Lung (tissue), 17 donors: ENCODE measurements at places on chromosomes 1 and 21. TPM values are rescaled to one million over a fixed set of nuclear protein-coding genes. Genes with fewer than 3 reads are reported as not detected.
A peak's percentile ranks its signal among the peaks of the same experiment; 100 is the strongest.

DNA sequence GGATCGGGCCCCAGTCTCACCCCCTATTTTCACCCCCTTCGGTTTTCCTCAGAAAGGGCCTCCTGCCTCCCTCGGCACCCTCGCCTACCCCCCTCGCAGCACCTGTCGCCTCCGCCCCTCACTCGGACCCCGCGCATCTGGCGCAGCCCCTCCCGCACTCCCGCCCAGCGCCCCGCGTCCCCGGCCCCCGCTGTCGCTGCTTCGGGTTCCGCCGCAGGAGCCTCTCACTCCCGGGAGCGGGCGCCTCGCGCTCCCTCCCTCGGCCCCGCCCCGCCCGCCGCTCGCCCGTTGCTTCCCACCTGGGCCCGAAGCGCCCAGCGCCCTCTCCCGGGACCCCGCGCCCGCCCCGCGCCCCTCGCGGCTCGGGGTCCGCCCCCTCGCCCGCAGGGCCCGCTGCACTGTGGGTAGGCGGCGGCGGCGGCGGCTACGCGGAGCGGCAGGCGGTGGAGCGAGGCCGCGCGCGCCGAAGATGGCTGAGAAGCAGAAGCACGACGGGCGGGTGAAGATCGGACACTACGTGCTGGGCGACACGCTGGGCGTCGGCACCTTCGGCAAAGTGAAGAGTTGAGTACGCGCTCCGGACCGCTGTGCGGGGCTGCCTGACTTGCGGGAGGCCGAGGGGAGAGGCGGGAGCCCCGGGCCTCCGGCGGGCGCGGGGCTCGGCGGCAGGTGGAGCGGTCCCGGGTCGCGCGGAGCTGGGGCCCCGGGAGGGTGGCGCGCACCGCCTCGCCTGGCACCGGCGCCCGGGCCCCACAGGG, at the start of gene PRKAA2:
PRKAA2 (plus strand) TSS at position 396 of the 758 bp plus-strand sequence; CDS start at position 470, 74 bp downstream.
- peak; percentile 37 for DNase-seq
- H3K4me3 ChIP-seq = peak within 1 kb of the TSS; percentile 60
- H3K4me1 ChIP-seq = peaks cover 4% of the 10 kb centered on the region
- no peaks in the 10 kb centered on the region for H3K36me3 ChIP-seq

DNA sequence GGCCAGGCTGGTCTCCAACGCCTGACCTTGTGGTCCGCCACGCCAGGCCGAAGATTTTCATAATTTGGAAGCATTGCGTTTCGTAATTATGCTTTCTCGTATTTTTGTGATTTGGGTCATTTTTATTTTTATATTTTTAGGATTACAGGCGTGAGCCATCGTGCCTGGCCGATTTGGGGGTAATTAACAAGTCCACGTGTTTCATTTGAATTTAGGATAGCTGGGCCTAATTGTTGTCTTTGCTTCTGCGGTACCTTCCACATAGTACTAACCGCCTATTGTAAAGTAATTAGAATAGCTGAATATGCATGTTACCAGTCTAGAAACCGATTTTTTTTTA, 1.0 kb downstream of the RCC1 start:
- DNase-seq = no peak
- H3K4me3 ChIP-seq = peak overlapping the region; percentile 92
- no peaks in the 10 kb centered on the region for H3K27me3 ChIP-seq
- peaks cover 28% of the 10 kb centered on the region for H3K36me3 ChIP-seq

- H3K4me1 ChIP-seq = no peaks in the 10 kb centered on the region
- peaks cover 3% of the 10 kb centered on the region for H3K36me3 ChIP-seq
- H3K4me3 ChIP-seq = no peak overlapping the region
- no peak overlapping the region for H3K27ac ChIP-seq
- H3K27me3 ChIP-seq = no peaks in the 10 kb centered on the region
- DNase-seq = no peak
These were observed 2.3 kb upstream of the MED18 start for GRCh38 chr1:28326515-28326914.

DNA sequence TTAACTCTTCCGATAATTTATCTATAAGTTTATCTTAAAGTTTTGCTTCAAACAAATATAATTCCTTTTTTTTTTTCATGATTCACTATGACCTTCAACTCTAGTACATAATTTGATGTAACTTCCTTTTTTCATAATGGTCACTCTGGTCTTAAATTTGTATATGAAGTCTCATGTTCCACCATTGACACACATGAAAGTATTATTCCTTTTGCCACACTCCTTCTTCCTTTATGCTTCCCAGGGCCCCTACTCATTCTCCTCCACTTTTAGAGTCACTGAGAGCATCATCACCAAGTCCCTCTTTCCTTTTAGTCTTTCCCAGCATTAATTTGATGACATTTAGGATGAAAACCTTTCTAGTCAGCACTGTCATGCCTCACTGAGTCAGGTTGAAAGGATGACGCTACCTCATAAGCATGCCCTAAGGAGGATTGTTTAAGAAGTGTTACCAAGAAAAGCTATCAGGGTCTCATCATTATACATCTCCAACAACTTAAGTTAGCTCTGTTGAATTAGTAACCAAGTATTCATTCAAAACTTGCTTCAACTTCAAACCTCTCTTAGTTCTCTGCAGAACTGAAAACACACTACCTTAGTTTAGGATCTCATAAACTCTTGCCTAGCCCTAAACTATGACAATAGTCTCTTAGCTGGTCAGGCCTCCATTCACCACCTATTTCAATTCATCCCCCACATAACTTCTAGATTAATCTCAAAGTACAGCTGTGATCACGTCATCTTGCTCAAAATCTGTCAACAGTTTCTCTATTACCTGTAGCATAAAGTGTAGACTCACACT, 14.5 kb downstream of the AUNIP start:
- H3K27me3 ChIP-seq = no peaks in the 10 kb centered on the region
- no peaks in the 10 kb centered on the region for H3K36me3 ChIP-seq
- no peak for DNase-seq
- H3K27ac ChIP-seq = no peak overlapping the region

DNA sequence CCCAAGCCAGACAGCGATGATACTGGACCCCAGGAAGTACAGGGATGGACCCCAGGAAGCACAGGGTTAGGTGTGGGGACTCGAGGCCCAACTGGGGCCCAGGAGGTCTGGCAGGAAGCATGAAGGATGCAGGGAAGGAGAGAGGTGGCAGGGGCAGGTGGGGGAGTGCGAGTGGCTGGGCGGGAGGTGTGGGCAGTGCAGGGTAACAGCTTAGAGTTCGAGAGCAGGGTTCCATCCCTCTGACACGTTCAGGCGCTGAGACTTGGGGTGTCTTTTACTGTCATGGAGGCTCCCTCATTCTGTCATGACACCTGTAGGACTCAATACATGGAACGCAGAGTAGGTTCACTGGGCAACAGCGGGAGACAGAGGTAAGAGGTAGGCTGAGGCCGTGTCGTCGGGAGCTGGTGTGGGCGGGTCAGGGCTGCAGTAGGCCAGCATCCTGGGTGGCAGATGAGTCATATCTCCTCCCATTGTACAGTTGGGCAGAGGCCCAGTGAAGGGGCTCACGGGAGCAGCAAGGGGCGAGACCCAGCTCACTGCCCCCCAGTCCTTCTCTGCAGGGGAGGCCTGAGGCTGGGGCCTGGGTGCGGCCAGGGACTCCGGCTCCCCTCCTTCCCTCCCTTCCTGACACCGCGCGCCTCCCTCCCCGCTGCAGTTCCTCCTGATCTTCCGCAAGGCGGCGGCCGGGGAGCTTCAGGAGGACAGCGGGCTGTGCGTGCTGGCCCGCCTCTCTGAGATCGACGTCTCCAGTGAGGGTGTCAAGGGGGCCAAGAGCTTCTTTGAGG, 11.6 kb upstream of the CTRC start:
- H3K4me1 ChIP-seq = peaks cover 18% of the 10 kb centered on the region
- H3K27me3 ChIP-seq = no peaks in the 10 kb centered on the region
- H3K27ac ChIP-seq = no peak overlapping the region
- H3K36me3 ChIP-seq = no peaks in the 10 kb centered on the region

The SMIM12 gene
- 19.5 TPM for total RNA-seq

DNA sequence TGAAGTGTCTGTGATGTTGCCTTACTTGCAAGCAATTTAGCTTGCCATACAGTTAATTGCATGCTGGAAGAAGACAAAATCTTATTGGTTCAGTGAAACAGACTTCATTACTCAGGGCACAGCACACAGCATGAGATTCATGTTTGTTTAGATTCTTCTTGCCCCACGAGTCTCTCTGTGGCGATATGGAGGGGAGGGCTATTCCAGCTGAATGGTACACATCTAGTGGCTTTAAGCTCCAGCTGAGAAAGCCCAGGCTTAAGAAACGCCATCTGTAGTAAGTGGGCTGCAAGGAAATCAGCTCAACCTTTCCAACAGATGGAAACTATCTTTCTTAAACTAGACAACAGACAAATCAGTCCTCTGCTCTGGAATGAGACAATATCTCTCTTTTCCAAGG, 1022.0 kb downstream of the NCAM2 start:
- no peak overlapping the region for H3K27ac ChIP-seq
- peak; percentile 0 for DNase-seq
- no peaks in the 10 kb centered on the region for H3K36me3 ChIP-seq
- no peaks in the 10 kb centered on the region for H3K4me1 ChIP-seq
- no peak overlapping the region for H3K4me3 ChIP-seq

GRCh38 chr1:78048446-78048845, 2.7 kb downstream of the GIPC2 start:
- H3K36me3 ChIP-seq = no peaks in the 10 kb centered on the region
- no peak overlapping the region for H3K4me3 ChIP-seq
- H3K27me3 ChIP-seq = peaks cover 41% of the 10 kb centered on the region
- no peak for DNase-seq
- peak overlapping the region; percentile 40 for H3K27ac ChIP-seq

- no peak overlapping the region for H3K27ac ChIP-seq
- no peaks in the 10 kb centered on the region for H3K36me3 ChIP-seq
- no peaks in the 10 kb centered on the region for H3K27me3 ChIP-seq
- no peaks in the 10 kb centered on the region for H3K4me1 ChIP-seq
- no peak overlapping the region for H3K4me3 ChIP-seq
- DNase-seq = no peak
These were observed 124.8 kb downstream of the AK5 start for GRCh38 chr1:77406661-77407060.

DNA sequence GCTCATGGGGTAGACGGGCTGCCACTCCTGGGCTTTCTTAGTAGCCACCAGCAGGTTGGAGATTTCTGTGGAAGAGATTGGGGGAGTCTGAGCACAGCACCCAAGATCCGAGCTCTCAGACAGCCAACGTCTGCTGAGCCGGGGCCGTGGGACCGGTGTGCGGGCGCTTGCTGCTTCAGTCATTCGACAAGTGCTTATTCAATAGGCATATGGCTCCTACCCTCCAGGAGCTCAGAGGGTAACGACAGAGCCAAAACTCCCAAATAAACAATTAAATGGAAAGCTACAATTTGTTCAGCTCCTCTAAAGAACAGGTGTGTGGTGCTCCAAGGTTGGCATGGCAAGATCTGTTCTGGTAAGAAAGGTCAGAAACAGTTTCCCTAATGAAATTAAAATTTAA, 106.0 kb downstream of the RAVER2 start:
- no peak overlapping the region for H3K4me3 ChIP-seq
- H3K4me1 ChIP-seq = no peaks in the 10 kb centered on the region
- H3K36me3 ChIP-seq = peaks cover 42% of the 10 kb centered on the region
- no peak for DNase-seq

The C1QTNF12 gene
- total RNA-seq = 1.5 TPM

DNA sequence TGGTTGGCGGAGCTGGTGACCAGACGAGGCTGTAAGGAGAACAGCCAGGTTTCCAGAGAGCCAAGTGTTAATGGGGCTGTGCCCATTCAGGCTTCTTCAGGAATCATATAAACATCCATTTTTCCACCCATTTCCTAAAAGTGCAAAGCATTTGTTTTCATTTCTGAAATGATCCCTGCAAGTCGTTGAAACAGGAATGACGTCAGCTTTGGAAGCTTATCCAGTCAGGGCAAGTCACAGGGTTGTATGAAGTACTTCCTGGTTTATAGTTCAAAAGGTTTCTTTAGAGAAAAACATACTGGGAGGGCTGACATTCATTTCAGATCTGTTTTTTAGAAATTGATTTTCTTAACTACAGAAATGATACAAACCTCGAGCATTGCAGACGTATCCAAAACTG, 29.2 kb downstream of the IGSF5 start:
- H3K27me3 ChIP-seq = no peaks in the 10 kb centered on the region
- no peaks in the 10 kb centered on the region for H3K36me3 ChIP-seq
- no peak overlapping the region for H3K27ac ChIP-seq
- H3K4me1 ChIP-seq = no peaks in the 10 kb centered on the region

- H3K4me3 ChIP-seq = no peak within 1 kb of the TSS
- H3K36me3 ChIP-seq = no peaks in the 10 kb centered on the region
- H3K27ac ChIP-seq = no peak within 1 kb of the TSS
- no peak for DNase-seq
- H3K27me3 ChIP-seq = no peaks in the 10 kb centered on the region
- no peaks in the 10 kb centered on the region for H3K4me1 ChIP-seq
These were observed at the start of gene SELE for GRCh38 chr1:169733924-169734323. SELE (minus strand) TSS chr1:169734079; CDS start chr1:169733612, 467 bp downstream.

- H3K36me3 ChIP-seq = no peaks in the 10 kb centered on the region
- DNase-seq = peak; percentile 47
- H3K4me1 ChIP-seq = no peaks in the 10 kb centered on the region
- H3K4me3 ChIP-seq = no peak overlapping the region
These were observed 18.2 kb downstream of the EPHB2 start for GRCh38 chr1:22728751-22729399.

- no peak for DNase-seq
- no peaks in the 10 kb centered on the region for H3K4me1 ChIP-seq
- no peaks in the 10 kb centered on the region for H3K36me3 ChIP-seq
- no peak overlapping the region for H3K27ac ChIP-seq
- H3K27me3 ChIP-seq = no peaks in the 10 kb centered on the region
These were observed 38.7 kb downstream of the JUN start for GRCh38 chr1:58745117-58745516.

GRCh38 chr1:78146205-78146771, 100.5 kb downstream of the GIPC2 start:
- H3K4me1 ChIP-seq = no peaks in the 10 kb centered on the region
- no peaks in the 10 kb centered on the region for H3K36me3 ChIP-seq
- no peak overlapping the region for H3K27ac ChIP-seq
- H3K27me3 ChIP-seq = no peaks in the 10 kb centered on the region
- H3K4me3 ChIP-seq = no peak overlapping the region

- H3K36me3 ChIP-seq = no peaks in the 10 kb centered on the region
- DNase-seq = no peak
- peaks cover 64% of the 10 kb centered on the region for H3K27me3 ChIP-seq
- peak overlapping the region; percentile 62 for H3K27ac ChIP-seq
These were observed 3.0 kb upstream of the KCND3 start for GRCh38 chr1:111992476-111992875.

- H3K4me3 ChIP-seq = no peak overlapping the region
- H3K27me3 ChIP-seq = no peaks in the 10 kb centered on the region
- DNase-seq = no peak
These were observed 5.6 kb downstream of the OSBPL9 start for GRCh38 chr1:51622455-51622913.

The MATN1 gene
- 0.15 TPM for total RNA-seq

GRCh38 chr1:31786366-31787060, 22.4 kb upstream of the ADGRB2 start:
- peak; percentile 9 for DNase-seq
- no peak overlapping the region for H3K27ac ChIP-seq
- H3K36me3 ChIP-seq = no peaks in the 10 kb centered on the region
- peaks cover 18% of the 10 kb centered on the region for H3K4me1 ChIP-seq
- H3K4me3 ChIP-seq = no peak overlapping the region

GRCh38 chr1:208349694-208350330, 105.6 kb upstream of the PLXNA2 start:
- H3K27ac ChIP-seq = no peak overlapping the region
- no peaks in the 10 kb centered on the region for H3K4me1 ChIP-seq
- no peaks in the 10 kb centered on the region for H3K27me3 ChIP-seq
- H3K4me3 ChIP-seq = no peak overlapping the region
- H3K36me3 ChIP-seq = no peaks in the 10 kb centered on the region
